Left lung (tissue), 14 donors: ENCODE measurements at places on chromosomes 5 and 9.

GRCh38 chr5:145283141-145283810, 551.9 kb downstream of the PRELID2 start:
- DNase-seq, result no peak

DNA sequence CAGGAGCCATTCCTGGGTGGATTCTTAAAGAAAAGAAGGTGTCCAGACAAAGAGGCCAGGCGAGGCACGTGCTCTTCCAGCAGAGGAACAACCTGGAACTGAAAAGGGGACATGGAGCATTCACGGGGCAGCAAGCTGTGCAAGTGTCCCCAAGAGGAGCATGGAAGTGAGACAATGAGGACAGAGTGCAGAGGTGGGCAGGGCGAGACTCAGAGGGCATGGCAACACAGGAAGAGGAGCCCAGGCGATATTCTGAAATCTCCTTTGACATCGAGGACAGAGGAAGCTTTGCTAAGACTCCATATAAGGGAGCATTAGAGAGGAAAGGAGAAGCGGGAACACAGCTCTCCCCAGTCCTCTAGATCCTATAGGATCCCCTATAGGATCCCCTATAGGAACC, 29.4 kb upstream of the SPATA31E1 start:
- no peak for DNase-seq

DNA sequence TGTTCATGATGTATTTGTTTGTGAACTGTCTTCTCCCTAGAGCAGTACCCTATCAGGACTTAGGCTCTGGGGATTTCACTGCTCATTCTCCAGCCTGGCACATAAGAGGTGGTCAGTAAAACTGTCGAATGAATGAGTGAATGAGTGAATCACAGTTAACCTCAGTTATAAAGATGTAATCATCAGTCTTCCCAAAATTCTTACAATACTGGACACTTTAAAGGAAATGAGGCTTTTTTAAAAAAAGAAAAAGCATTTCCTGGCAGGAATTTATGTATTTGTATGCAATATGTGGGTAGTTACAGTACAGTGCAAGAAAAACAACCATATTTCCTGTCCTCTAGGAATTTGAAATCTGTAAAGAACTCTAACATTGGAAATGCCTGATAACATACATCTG, 59.6 kb downstream of the RAI14 start:
- DNase-seq, result no peak

- no peak for DNase-seq
Measured at GRCh38 chr5:134440201-134440755, 28.6 kb upstream of the CDKN2AIPNL start.

DNA sequence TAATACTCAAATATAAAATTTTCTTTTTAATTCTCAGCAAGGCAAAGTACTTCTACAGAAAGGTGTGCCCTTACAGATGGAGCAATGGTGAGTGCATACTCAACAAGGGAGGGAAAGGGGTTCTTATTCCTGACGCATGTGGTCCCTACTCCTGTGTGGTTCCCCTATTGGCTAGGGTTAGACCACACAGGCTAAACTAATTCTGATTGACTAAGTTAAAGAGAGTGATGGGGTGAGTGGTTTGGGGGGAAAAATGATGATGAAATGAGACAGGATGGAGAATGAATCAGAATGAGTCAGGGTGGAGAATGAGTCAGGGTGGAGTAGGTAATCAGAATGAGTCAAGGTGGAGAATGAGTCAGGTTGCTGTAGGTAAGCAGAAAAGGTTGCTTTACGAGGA, 22.9 kb upstream of the HMGCS1 start:
- DNase-seq, result no peak

DNA sequence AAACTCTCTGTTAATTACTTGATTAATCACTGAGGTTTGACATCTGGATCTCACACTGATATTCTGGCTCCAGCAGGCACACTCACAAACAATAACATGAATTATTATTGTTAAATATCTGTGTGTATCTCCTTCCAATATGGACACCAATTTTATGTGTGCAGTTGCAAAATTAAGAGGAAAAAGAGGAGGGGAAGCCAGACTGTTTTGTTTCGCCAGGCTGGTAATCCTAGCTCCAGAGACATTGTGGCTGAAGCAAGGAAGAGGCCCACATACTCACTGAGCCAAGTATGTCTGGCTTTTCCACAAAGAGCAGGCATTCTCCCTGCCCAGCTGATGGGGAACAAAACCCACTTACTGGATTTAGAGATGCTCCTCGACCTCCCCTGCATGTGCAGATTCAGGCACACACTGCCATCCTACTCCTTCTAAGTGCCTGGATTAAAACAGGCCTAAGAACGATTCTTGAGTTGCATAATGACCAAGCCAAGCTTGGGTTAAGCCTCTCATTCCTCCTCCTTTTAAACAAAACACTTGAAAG, 181.9 kb downstream of the ESM1 start:
- DNase-seq, result no peak

GRCh38 chr9:17060450-17060849, 74.4 kb upstream of the CNTLN start:
- DNase-seq, result no peak

- DNase-seq, result no peak
Measured at GRCh38 chr5:128436749-128437188, 101.3 kb downstream of the FBN2 start.

DNA sequence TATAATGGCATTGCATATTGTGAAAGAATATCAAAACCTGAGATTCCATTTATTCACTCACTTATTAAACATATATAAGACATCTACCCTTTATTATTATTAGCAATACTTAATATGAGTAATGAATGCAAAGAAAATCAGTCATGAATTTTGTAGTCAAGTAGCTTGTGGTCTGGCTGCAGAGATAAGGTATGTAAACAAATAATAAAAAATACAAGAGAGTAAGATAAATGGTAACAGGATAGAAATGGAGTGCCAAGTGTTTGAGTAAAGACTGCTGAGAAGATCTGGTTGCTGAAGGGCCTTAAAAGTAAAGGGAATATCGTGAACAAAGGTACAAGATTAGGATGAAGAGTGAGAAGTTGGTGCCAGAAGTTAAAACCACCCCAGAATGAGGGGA, 18.4 kb downstream of the TRIM32 start:
- DNase-seq, result no peak

DNA sequence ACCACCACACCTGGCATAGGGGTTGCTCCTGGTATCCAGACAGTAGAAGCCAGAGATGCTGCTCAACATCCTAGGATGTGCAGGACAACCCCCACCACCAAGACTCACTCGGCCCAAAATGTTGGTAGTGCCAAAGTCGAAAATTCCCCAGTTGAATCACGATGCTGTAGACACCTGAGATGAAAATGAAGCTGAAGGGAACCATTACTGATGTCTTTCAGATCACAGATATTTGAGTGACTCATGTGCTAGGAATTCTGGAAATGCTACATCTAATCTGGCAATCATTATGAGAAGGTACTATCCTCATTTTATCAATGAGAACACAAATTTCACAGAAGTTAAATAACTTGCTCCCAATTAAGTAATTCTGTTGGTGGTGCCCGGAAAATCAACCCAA, 21.0 kb upstream of the UBE2QL1 start:
- DNase-seq, result no peak

DNA sequence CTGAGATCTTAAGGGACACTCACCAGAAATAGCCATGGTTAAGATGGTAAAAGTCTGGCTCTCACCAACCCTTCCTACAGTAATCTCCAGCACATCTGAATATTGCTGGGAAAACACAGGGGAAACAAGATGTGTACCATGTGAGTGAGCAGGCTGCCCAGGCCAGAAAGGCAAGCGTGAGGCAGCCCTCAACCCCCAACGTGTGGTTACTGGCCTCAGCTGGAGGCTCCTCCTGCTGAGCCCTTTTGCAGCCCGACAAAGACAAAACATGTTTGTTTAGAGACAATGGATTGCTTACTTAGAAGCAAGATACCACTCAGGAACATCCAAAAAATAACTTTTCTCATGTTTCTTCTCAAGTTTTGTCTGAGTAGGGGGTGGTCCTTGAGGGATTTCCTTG, 16.6 kb downstream of the ZFP62 start:
- no peak for DNase-seq

GRCh38 chr9:117178596-117179375, 236.1 kb downstream of the ASTN2 start:
- no peak for DNase-seq

DNA sequence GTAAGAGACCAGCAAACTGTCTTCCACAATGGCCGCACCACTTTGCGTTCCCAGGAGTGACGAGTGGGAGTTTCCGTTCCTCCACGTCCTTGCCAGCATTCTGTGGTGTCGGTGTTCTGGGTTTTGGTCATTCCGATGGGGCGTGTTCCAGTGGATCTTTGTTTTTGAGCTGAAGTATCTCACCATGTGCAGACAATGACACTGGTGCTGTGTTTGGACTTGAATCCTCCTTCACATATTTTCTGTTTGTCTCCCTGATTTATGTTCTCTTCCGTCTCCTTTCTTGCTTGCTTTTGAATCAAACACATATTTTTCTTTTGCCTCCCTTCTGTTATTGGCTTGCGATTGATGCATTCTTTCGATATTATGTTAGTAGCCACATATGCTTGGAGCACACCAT, 60.8 kb upstream of the IRX4 start:
- no peak for DNase-seq

- DNase-seq, result no peak
Measured at GRCh38 chr9:94821098-94821887, 94.8 kb downstream of the AOPEP start.
